Stimulated activated CD4-positive, alpha-beta T cell treated with anti-CD3 and anti-CD28 coated beads, TNF-alpha, amount 100 ng/mL, for 24 hours (primary cell): ENCODE measurements at places on chromosomes 16 and 17.

- DNase-seq: no peak
Measured at GRCh38 chr17:42361781-42362186, 26.5 kb downstream of the STAT3 start.

DNA sequence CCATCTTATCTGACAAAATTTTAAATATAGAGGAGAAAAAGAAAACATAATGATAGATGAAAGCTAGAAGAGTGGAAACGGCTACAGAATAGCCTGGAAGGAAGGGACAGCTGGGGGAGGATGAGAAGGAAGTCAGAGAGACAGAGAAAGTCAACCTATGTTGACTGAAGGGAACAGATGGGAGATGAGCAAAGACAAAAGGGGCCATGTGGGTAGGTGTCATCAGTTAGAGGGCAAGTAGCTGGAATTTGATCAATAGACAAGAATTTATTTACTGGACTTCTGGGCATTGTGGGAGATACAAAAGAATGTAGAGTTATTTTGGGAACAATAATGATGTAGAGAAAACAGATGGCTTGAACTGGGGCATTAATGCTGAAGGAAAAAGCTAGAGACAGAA is 194.4 kb downstream of the ANKFN1 start:
- DNase-seq: no peak

DNA sequence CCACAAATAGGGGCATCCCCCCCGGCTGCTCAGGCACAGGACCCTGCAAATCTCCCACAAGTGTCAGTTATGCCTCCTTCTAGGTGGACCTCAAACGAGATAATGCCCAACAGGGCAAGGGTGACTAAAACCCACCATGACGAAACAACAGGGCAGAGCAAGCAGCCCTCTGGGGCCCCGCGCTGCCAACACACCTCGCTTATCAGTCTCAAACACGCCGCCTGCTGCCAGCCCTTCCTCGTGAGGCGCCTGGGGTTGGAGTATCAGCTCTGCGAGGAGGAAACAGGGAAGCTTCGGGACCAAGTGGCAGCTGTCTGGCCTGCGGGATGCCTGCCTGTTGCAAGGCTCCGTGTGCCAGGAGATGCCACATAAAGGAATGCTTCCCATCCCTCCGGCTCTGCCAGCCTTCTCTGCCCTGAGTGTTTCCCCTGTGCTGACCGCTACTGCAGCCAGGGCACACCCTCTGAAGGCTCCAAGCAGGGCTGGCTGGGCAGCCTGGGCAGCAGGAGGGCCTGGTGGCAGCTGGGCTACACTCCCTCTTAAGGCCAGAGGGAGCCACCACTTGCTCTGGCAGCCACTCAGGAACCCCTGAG is 2.5 kb downstream of the SMIM5 start:
- DNase-seq: no peak

GRCh38 chr16:77227745-77228144 is 28.5 kb downstream of the SYCE1L start:
- no peak for DNase-seq

DNA sequence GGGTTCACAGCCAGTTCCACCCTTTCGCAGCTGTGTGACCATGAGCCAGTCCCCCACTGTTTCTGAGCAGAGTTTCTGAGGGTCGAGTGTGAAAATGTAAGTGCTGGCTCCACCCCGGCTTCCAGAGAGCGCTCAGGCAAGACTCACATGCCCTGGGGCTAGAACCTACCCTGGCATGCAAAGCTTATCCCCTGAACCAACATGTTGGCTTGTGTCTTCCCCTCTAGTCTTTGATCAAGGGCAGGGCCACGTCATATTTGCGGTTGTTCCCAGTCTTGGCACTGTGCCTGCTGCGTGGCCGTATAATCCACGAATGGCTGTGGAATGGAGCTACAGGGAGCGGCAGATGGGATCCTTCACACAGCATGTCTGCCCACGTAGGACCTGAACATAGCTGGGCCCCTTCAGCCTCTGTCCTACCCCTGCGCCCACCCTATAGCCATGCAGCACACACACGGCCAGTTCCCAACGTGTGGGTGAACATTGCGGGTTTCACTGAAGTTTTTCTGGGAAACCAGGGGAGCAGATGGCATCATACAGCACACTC is 84.8 kb downstream of the MRM1 start:
- DNase-seq: no peak

- no peak for DNase-seq
Measured at GRCh38 chr17:2704031-2704889, 7.3 kb downstream of the CLUH start.

GRCh38 chr17:67015001-67015400 is 29.4 kb upstream of the CACNG1 start:
- DNase-seq: no peak

- no peak for DNase-seq
Measured at GRCh38 chr17:63700528-63701455, 867 bp upstream of the LIMD2 start.

GRCh38 chr17:57422574-57423164 is 166.3 kb downstream of the MSI2 start:
- DNase-seq: no peak

GRCh38 chr16:69520800-69521602 is 44.8 kb upstream of the NFAT5 start:
- peak; percentile 19 for DNase-seq

GRCh38 chr17:79659376-79659775 is 48.5 kb upstream of the RBFOX3 start:
- no peak for DNase-seq

- DNase-seq: no peak
Measured at GRCh38 chr16:75614066-75614897, 8.8 kb downstream of the ADAT1 start.
